ENCODE measurements at places on chromosomes 6 and 20. TPM values are rescaled to one million over a fixed set of nuclear protein-coding genes. Genes with fewer than 3 reads are reported as not detected.

The PPP1R14C gene
- polyA plus RNA-seq: 24.7 TPM

The GPR63 gene
- polyA plus RNA-seq: 2.8 TPM

The GLP1R gene
- polyA plus RNA-seq: 0.65 TPM

The TDRD6 gene
- 1.7 TPM for polyA plus RNA-seq

DNA sequence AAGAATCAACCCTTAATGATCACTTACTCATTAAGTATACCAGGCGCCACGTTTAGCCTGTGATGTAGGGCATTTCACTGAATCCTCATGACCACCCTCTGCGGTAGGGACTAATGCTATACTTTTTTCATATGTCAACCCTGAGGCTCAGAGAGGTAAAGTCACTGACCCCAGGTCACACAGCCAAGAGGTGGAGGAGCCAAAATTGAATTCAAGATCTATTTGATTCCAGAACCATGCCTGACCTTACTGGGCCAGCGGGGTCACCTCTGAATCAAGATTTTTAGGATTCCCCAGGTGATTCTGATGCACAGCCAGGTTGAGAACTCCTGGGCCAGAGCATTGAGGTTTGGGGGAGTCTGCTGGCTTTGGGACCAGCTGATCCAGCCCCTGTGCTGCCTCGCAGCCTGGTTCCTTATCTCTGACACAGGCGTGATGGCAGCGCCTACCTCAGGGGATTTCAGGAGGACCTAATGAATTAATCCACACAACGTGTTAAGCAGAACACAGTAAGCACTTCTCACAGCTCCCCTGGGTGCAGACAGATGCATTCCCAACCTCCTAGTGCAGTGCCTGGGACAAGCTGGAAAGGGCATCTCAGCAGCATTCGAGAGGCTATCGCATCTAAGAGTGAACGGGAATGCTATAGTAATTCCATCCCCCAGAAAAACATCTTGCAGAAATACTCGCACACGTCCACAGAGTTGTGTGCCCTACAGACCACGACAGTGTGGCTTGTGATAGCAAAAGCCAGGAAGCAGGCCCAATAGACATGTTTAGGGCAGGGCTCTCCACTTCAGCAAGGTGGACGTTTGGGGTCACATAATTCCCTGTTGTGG lies 101.4 kb upstream of the PTPN1 start:
- no peak for DNase-seq

- DNase-seq: no peak
Measured at GRCh38 chr6:146210406-146211083, 181.7 kb downstream of the GRM1 start.

DNA sequence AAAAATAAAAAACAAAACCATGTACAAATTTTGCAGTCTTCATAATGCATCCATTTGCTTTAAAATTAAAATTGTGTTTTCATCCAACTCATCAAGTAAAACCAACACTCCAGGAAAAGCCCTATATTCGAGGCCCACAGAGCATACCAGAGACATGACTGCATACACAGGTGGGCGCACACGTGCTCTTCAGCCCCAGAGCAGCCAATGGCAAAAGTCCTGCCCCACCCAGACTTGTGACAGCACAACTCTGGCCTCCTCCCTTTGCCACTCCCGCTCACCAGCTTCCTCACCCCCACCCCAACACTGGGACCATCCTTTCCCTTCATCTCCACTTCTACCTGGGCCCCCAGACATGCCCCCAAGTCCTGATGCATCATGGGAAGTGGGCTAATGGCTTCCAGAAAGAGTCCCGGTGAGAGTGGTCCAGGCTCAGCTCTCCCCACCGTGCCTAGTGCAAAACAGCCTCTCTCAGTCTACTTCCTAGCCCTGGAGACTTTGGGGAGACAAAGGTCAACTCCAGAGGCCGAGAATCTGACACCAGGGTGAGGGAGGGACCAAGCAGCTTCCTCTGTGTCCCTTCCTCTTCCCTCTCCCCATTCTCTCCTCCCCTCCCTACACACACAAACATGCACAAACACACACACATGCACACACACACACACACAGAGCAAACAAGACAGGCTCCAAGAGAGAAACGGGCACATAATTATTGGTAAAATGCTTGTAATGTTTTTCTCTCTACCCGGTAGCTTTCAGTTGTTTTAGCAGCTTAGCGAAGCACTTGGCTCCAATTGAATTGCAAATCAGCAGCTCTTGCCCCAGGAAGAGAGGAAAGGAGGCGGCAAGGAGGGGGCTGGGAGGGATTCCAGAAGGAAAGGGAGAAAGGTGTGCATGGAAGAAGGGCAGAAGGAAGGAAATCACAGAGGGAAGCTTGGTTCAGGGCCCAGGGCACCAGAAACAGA lies 14.3 kb downstream of the GRM4 start:
- no peak for DNase-seq

- DNase-seq: no peak
Measured at GRCh38 chr20:3248167-3248992, 9.4 kb upstream of the SLC4A11 start.

- no peak for DNase-seq
Measured at GRCh38 chr20:1423625-1424106, 30.8 kb upstream of the FKBP1A start.

GRCh38 chr20:45087814-45088213 lies 13.1 kb downstream of the KCNS1 start:
- no peak for DNase-seq
